Urinary bladder (tissue), 4 donors: ENCODE measurements at places on chromosomes 4 and X.

DNA sequence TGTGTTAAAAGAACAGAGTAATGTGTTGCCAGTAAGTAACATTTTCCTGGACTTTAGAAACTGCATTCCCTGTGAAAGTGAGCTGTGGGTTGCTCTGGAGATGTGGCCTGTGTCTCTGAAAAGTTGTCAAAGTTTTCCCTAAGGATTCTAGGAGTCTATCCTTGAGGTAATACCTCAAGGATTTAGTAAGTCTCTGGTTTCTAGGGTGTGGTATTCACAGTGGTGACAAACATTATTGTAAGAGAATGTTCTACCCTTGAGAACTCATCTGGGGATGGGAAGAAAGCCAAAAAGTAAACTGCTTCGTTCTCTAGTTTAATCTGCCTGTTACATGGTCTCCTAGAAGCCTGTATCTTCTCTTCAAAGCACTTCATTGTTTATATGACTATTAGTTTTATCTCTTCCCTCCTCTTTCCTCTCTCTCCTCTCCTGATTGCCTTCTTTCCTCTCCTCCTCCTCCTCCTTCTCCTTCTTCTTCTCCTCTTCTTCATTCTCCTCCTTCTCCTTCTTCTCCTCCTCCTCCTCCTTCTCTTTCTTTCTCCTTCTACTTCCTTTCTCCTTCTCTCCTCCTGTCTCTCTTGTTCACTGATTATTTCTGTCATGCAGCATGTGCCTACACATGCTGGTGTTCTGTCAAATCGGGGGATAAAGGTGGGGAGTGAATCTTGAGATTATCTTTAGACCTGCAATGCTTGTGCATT lies 321.3 kb downstream of the PTTG2 start:
- peak; percentile 28 for DNase-seq

- no peak for DNase-seq
Measured at GRCh38 chr4:76615999-76616398, 181.0 kb downstream of the SHROOM3 start.

- no peak for DNase-seq
Measured at GRCh38 chr4:4889781-4890180, 30.3 kb downstream of the MSX1 start.

GRCh38 chr4:37938208-37938607 lies 22.0 kb upstream of the PTTG2 start:
- no peak for DNase-seq

- no peak for DNase-seq
Measured at GRCh38 chr4:43763029-43763610, 685.5 kb downstream of the KCTD8 start.

- no peak for DNase-seq
Measured at GRCh38 chr4:93317561-93317960, 511.0 kb upstream of the ATOH1 start.

GRCh38 chr4:79513576-79513975 lies 105.5 kb upstream of the GK2 start:
- DNase-seq: no peak

DNA sequence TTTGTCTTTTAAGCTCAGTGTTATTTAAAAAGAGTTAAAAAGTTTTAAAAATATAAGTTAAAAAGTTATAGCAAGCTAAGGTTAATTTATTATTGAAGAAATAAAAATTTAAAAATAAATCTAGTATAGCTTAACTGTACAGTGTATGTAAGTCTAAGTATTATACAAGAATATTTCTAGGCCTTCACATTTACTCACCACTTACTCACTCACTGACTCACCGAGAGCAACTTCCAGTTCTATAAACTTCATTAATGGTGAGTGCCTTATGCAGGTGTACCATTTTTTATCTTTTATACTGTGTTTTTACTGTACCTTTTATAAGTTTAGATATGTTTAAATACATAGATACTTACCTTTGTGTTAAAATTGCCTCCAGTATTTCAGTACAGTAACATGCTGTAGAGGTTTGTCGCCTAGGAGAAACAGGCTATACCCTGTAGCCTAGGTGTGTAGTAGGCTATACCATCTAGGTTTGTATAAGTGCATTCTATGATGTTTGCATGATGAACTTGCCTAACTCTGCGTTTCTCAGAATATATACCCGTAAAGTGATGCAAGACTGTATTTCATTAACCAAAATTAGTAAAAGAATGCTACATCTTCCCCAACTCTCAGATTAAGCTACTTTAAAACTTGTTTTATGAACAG lies 202.9 kb downstream of the CFAP299 start:
- no peak for DNase-seq

GRCh38 chr4:8215001-8215427 lies 15.9 kb downstream of the SH3TC1 start:
- no peak for DNase-seq

GRCh38 chr4:3303565-3303824 lies 10.7 kb downstream of the RGS12 start:
- no peak for DNase-seq

- no peak for DNase-seq
Measured at GRCh38 chrX:137198040-137198439, 164.2 kb upstream of the GPR101 start.

DNA sequence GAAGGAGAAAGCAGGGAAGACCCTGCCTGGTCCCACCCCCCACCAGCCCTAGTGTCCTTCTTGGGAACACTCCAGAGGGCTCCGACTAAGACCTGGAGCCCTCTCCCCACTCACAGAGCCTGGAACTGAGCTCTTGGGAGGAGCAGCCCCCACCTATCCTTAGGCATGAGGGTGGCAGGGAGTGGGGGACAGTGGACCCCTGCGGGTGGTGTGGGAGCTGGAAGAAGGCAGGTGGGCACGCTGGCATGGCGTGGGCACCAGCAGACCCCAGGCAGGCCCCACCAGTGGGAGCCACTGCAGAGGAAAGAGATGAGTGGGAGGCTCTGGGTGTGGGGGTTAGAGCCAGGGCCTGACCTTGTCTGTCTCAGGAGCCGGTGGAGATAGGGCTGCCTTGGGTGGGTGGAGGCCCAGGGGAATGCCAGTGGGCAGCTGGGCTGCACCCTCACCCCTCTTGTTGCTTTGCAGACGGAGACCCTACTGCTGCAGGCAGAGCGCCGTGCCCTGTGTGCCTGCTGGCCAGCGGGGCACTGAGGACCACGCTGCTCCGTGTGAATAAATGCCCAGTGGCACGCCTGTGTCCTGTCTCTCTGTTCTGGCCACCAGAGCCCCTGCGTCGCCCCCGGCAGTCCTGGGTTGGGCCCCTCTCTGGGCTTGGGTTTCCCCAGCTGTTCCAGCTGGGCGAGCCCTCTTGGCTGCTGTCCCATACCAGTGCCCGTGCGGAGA lies 15.6 kb upstream of the NAT8L start:
- DNase-seq: no peak

DNA sequence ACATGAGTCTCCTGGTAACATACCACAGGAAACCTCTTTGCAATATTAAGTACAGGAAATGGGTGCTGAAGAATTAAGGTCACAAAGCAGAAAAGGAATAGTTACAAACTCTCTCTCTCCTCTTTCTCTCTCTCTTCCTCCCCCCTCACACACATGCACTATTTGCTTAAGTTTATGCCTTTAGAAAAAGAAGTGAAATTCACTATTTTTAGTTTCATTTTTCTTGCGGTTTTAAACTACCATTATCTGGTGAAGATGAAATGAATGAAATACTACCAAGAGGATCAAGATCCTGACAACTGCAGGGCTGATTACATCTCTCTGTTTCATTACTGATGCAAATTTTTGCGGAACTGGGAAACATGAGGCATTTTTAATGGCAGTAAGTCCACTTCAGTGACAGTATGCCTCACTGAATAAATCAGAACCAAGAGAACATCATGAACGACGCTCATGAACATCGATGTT lies 64.3 kb upstream of the FTHL17 start:
- DNase-seq: no peak

- DNase-seq: no peak
Measured at GRCh38 chr4:1751155-1751918, 30.0 kb downstream of the TACC3 start.

DNA sequence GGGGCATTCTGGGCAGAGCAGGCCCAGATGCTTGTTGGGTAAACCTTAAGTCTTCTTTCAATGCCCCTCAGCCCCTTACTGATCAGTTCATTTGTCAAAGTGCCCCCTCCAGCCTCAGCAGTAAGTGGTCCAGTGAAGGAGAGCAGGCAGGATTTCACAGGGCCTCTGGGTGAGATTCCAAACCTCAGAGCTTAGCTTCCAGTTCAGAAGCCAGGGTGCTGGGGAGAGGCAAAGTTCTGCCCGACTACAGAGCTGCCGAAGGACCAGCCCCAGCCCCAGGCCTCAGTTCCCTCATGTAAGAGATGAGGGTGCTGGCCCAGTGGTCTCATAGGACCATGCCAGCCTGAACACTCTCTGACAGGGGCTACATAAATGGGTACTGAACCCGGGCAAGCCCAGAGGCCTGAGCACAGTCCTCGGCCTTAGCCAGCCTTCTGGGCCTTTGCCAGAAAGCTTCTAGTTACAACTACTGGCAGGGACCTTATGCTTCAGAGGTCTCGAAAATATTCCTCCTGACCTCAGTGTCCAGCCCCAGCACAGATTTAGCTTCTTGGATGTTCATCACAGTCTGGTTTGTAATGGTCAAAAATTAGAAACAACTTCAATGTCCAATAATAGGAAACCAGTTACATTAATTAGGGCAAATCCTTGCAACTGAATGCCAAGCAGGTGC lies 851 bp upstream of the RIPPLY1 start:
- DNase-seq: no peak

DNA sequence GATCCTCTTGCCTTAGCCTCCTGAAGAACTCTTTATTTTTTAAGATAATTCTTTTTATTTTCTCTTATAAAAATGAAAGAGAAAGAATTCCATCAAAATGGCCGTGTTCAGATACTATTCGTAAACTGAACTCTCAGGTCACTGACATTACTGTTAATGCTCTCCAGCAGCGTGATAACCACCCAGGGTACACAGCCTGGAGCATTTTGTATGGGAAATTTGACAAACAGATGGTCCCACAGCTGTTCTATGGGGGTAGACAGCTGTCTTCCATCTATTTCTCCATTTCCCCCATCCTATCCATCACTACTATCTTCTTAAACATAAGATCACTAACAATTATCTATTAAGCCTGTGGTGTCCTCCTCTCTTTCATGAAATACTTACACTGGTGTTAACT lies 47.8 kb downstream of the SYNPO2 start:
- DNase-seq: no peak

DNA sequence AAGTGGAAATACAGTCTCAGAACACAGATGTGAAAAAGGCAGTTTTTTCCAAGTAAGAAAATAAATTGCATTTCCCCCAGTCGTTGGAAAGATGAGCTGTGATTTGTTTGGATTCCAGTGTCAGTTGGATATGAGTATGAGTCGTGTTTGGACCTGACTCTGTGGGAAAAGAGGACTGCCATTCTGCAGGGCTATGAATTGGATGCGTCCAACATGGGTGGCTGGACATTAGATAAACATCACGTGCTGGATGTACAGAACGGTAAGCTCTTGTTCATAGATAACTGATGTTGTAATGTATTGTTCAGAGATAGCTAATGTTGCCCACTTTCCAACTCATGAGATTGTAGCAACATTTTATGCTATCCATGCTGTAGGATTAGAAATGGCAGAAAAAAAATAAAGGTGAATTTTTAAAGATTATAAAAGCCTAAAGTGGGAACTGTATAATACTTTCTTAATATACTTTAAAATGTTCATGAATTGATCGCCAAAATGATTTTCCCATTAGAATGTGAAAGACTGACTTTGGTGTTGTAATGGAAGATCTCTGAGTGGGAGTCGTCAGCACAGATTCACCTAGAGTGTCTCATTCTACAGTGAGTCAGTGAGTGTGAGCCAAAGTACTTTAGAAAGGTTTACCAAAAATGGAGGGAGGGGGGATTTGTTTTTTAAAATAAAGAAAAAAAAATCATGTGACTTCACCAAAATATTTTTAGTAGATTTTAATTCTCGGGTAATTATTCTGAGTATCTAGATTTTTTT lies 178.7 kb downstream of the DCTD start:
- no peak for DNase-seq

GRCh38 chr4:88792821-88793220 lies 95.2 kb upstream of the NAP1L5 start:
- no peak for DNase-seq

- no peak for DNase-seq
Measured at GRCh38 chrX:37976153-37976552, 30.2 kb upstream of the SYTL5 start.

GRCh38 chr4:101850698-101851097 lies 60.2 kb downstream of the BANK1 start:
- DNase-seq: no peak

DNA sequence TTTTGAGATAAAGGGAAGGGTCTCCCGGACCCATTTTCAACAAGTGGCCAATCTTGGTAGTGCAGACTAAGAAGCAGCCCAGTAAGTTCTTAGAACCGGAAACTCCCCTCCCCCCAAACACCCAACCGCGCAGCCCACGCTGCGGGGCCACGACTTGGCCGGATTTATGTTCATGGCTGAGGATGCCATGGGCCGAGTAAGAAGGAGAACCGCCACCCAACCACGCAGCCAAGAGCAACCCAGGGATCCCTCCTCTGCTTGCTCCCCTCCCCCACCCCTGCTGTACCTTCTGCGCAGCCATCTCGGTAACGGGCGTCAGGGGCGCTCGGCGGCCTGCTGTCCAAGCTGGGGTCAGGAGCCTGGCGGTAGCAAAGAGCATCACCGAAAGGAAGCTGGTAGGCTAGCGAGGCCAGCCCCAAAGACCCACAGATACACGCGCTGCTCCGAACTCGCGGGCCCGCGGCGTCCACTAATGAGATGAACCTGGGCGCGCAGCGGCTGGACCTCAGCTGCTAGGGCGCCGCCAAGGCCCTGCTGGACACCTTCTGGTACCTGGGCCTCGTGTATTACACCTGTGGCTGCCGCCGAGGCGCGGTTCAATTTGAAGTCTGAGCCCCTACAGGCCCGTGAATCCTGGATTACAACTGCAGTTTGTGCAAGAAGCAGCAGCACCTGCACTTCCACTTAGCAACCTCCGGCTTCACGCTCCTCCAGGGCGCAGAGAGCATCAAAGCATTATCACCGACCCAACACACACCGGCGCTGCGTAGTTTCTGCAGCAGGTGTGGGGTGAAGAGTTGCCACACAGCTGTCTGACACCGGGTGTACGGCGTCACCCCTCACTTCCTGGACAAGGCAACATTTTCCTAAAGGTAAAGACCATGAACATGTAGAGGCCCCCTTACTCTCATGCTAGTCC lies 63.4 kb downstream of the NUDT10 start:
- DNase-seq: no peak

- no peak for DNase-seq
Measured at GRCh38 chrX:68703369-68703768, 55.9 kb downstream of the STARD8 start.

DNA sequence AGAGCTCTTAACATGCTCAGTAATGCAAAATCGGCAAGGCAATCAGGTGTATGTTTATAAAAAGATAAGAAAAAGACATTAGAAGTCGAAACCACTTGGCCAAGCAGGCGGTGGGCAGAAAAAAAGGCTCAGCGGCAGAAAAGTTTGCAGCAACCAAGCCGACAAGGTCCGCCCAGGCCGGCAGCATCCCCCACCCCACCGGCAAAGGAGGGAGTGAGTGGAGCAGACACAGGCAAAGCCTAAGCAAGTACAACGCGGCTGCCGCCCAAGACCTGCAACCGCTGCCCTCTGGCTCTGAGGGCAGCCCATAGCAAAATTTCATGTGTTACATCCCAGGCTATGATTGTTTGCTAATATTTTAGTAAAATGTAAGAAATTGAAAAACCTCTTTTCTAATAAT lies 125.4 kb upstream of the ZCCHC13 start:
- no peak for DNase-seq

- DNase-seq: no peak
Measured at GRCh38 chr4:183806341-183806740, 98.8 kb upstream of the STOX2 start.

GRCh38 chr4:102263024-102263787 lies 82.1 kb downstream of the SLC39A8 start:
- no peak for DNase-seq

- no peak for DNase-seq
Measured at GRCh38 chrX:122777766-122778165, 406.3 kb upstream of the GRIA3 start.
